NCI-H1694 treated with DMSO at 0.1 percent for 48 hours (cell line): ENCODE measurements at places on chromosomes 13 and 19.

GRCh38 chr13:36819739-36820090, 693 bp downstream of the RFXAP start:
- peak; percentile 25 for DNase-seq

GRCh38 chr19:46132508-46133100, 8.1 kb upstream of the IGFL3 start:
- DNase-seq = no peak

DNA sequence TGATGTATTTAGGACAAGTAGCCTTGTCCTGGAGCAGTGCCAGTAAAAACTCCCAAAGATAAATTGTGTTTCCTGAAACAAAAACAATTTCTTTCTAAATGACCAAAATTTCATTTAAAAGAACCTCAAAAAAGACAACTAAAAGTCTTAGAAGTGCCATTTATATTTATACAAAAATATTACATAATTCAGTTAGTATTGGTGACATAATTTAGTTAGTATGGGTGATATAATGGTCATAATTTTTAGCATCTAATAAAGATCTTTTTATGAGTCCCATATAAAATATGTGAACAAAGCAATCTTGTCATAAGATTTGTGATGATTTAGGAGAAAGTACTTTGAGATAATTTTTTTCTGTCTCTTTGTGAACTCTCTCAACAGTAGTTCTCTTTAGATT, 76.0 kb downstream of the ELF1 start:
- DNase-seq = no peak

DNA sequence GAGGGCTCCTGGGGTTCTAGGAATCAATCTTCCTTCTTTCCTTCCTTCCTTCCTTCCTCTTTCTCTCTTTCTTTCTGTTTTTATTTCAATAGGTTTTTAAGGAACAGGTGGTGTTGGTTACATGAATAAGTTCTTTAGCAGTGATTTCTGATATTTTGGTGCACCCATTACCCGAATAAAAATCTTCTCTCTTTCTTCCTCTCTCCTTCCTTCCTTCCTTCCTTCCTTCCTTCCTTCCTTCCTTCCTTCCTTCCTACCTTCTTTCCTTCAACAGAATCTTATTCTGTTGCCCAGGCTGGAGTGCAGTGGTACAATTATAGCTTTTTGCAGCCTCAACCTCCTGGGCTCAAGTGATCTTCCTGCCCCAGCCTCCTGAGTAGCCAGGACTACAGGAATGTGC, 16.0 kb upstream of the URI1 start:
- no peak for DNase-seq

DNA sequence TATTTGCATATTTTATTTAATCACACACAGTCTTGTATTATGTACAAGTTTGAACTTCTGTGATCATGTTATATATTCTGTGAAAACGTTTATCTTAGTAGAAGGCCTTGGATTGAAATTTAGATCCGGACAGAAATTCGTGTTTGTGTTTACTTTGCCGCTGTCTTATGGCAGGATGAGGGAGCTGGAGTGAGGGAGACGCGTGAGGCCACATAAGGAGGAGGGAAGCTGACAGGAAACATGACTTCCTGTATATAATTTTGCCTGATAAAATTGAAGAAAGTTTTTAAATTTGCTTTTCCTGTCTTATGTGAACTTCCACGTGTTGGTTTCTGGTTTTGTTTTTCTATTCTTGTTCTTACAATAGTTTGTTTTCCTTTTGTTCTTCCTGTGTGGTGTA, 200.2 kb downstream of the MTUS2 start:
- DNase-seq = no peak

GRCh38 chr19:2274931-2275535, 6.9 kb downstream of the PEAK3 start:
- peak; percentile 53 for DNase-seq
